Activated T-helper 17 cell treated with anti-CD3 and anti-CD28 coated beads, Interleukin-2, amount 50 U/mL, for 72 hours (primary cell): ENCODE measurements at places on chromosomes 2 and 18.

DNA sequence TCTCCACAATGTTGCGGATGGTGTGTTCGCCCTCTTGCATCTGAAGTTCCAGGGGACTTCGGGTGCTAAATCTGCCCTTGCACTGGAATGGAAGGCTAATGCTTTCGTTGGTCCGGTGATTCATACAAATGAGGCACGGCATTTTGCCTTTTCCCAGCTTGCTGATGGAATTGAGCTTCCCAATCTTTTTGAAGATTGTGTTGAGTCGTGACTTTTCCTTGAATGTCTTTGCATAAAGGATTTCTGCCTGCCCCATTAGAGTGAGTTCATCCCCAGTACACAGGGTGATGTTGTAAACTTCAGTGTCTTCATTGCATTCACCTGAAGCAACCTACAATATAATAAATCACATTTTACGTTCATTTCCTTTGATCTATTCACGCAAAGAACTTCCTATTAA, 98.0 kb downstream of the MEP1B start:
- no peak for ATAC-seq

GRCh38 chr2:134261398-134262131, 7.7 kb downstream of the MGAT5 start:
- ATAC-seq: peak; percentile 70

GRCh38 chr2:219124381-219125110, 36.1 kb downstream of the NHEJ1 start:
- ATAC-seq: peak; percentile 17

DNA sequence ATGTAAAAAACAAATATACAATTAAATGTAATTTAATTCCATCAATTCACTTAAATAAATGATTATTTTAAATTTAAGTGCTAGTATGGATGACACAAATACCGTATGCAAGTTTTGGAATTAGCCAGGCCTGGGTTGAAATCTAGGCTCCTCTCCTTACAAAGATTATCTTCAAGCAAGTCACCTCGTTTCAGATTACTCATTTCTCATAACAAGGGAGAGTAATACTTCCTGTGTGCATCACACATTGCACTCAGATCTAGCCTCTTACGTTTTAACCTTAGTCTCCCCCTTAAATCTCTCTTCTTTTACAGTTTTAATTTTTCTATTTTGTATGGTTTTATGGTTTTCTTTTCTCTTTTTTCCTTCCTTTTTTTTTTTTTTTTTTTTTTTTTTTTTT, 1475.9 kb upstream of the NXPH2 start:
- no peak for ATAC-seq

GRCh38 chr18:46702471-46702870, 45.5 kb upstream of the LOXHD1 start:
- ATAC-seq: no peak

GRCh38 chr2:45953376-45954027, 302.0 kb downstream of the PRKCE start:
- no peak for ATAC-seq

DNA sequence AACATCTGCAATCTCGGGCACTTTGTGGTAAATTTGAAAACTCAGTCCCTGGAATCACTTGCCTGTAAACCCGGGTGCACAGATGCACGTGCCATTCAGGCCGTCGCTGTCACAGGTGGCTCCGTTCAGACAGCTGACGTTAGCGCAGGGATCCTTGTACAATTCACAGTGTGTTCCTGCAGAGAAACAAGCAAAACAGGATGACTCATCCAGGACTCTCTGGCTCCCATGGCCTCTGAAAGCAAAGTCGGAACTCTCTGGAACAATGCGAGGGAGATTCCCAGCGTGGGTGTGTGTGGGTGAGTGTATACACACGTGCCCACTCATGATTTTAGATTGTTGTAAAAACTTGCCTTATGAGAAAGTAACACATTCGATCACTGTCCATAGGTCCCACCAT, 136.1 kb upstream of the PID1 start:
- ATAC-seq: no peak

- ATAC-seq: no peak
Measured at GRCh38 chr2:240112914-240113690, 23.0 kb downstream of the COPS9 start.

GRCh38 chr2:46269001-46269400, 28.2 kb upstream of the EPAS1 start:
- no peak for ATAC-seq

DNA sequence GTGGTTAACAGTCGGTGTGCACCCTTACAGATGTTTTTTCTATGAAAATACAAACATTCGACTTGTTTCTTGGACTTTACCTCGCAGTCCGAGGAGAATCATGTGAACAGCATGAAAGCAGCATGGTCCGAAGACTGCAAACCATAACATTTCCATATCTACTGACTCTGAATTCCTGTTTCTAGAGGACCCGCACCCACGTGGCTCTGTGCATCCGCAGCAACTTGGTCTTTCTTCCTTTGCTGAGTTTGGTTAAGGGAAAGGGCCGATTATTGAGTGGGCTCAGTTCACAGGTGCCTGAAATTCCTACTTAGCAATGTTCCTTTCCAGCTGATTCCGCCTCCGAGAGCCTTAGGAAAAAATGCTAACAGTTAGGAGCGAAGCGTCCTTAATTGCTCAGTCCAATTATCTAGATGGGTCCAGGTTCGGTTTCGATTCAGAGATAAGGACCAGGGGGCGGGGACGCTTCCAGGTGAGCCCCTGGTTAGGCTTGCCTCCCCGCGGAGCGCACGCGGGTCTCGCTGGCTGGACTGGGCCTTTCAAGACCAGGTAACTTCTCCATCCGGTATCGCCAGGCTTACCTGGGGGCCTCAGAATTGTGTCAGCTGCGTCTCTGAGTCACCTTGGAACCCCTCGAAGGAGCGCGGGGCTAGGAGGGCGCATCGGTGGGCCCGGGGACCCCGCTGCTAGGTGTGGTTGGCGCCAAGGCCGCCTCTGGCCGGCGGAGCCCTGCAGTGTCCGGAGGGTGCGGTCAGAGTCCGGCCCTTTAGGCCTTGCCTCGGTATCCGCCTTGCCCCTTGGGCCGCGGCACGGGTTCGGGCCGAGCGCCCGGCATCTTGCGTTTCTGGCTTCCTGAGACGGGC, 1.1 kb upstream of the B3GNT2 start:
- ATAC-seq: no peak

GRCh38 chr2:18186816-18187613, 308.5 kb downstream of the KCNS3 start:
- ATAC-seq: no peak

DNA sequence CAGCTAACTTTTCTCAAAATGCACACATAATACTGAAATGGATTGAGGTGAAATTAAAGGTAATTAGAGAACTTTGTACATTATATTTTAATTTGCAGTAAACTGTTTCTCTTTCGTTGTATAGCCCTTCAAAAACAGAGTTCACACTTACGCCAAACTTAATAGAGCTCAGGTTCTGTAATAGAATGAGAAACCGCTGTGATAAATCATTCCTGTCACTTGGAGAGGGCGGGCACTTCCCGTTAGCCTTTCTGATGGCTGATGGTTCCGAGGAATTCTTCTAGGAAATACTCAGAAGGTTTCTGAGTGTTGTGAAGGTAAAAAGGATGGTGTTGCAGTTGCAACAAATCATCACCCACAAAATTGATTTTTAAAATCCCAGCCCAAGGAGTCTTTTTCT, 155.8 kb upstream of the ALKAL2 start:
- ATAC-seq: no peak

- ATAC-seq: no peak
Measured at GRCh38 chr2:96499061-96499960, 5.8 kb downstream of the NEURL3 start.

DNA sequence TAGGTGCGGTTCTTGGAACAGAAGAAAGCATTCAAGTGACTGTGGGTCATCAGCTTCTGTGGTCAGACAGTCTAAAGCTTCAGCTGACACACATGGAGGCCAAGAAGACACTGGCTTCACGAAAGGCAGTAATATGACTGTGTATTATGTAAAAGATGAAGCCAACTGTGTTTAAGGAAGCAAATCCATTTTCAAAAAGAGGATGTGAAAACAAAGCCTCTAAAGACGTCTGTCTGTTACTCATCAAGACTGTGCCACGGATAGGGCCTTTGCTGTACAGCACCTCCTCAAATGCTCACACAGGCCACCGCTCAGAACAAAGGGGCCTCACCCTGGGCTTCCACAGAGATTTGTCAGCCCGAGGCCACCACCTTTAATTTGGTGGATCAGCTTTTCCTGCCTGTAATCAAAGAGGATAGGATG, 21.1 kb upstream of the TMEM163 start:
- no peak for ATAC-seq

DNA sequence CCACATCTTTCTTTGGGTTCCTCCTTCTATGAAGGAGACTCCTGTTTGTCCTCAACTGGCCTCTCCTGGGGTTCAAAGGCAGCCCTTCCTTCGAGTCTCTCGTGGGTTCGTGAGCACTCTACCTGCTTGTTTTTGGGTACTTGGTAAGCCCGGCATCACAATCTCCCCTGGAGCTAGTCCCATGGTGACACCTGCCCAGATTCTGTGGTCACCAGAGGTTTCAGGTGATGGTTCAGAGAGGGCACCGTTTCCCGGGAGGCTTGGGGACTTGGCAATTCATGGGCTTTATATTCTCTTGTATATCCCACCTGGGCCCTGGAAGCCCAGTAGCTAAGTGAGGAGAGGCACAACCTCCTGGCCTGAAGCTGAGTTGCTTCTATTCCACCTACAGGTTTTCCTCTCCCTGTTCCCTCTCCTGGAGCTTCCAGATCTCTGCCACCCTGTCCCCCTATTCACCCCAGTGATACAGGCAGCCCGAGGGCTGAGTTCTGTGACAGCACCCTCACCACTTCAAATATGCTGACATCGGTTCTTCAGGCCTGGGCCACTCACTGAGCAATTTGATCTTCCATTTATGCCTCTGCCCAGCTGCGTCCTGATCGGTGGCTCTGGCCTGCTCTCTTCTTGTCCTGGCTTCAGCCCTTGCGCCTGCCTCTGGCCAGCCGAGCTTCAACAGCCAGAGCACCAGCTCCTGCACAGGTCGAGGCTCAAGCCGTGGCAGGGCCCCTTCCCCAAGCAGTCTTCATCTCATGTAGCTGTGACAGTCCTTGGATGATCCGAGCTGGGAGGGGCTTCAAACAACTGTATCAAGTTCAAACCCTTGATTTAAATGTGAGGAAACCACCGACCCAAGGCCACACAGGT, 91.5 kb downstream of the MSH2 start:
- ATAC-seq: no peak

DNA sequence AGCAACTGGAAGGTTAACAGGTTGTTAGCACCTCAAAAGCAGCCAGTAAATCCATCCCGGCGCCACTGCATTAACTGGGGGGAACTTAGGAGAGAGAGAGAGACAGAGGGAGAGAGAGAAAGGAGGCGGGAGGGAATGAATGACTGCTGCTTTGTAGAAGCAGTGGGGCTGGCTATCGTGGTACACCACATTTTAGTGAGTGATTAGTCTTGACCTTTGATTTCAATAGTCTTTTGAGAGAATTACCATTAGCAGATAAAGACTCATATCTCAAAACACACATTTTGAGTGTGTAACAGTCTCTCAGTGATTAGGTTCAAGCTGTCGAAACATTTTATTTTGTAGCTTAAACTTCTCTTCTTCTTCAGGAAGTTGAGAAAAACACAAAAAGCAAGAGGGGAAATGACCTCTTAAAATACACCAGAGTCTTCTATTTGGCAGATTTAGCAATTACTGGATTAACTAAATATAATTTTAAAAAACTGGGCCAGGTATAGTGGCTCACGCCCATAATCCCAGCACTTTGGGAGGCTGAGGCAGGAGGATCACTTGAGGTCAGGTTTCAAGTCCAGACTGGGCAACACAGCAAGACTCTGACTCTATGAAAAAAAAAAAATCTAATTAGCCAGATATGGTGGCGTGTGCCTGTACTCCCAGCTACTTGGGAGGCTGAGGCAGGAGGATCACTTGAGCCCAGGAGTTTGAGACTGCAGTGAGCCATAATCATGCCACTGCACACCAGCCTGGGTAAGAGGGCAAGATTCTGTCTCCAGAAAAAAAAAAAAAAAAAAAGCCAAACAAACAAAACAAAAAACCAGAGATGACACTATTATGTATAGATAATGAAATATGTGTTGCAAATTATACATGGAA, 22.0 kb upstream of the PNO1 start:
- ATAC-seq: no peak

DNA sequence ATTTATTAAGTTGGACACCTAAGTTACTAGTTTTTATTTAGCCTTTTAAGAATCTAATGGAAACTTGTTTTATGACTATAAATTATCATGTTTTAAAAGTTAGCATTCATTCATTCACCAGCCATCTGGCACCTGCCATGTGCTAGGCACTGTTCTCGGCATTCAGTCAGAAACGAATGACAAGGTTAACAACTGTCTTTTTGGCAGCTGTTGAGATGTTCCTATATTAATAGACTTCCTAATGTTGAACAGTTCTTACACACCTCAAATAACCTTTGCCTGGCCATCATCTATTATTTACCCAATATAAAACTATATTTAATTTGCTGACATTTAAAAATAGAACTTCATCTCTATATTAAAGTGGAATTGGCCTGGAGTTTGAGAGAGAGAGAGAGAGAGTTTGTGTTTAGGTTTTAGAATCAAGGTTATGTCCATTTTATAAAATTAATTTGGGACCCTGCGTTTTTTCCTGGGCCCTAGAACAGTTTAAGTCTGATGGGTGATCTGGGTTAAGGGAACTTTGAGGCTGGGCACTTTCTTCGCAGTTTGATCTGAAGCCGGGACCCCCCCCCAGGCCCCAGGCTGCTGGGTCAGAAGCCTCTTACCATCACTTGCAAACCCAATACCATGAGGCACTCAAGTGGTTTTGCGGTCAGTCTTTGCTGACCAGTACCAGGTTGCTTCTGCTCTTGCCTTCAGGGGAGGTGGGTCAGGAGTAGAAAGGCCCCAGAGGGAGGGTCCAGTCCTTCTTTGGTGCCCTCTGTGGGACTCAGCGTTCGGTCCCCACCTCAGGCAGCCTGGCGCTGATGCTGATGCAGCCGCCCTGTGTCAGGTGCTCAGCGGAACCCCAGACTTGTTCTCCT, 48.3 kb upstream of the ASB1 start:
- no peak for ATAC-seq

DNA sequence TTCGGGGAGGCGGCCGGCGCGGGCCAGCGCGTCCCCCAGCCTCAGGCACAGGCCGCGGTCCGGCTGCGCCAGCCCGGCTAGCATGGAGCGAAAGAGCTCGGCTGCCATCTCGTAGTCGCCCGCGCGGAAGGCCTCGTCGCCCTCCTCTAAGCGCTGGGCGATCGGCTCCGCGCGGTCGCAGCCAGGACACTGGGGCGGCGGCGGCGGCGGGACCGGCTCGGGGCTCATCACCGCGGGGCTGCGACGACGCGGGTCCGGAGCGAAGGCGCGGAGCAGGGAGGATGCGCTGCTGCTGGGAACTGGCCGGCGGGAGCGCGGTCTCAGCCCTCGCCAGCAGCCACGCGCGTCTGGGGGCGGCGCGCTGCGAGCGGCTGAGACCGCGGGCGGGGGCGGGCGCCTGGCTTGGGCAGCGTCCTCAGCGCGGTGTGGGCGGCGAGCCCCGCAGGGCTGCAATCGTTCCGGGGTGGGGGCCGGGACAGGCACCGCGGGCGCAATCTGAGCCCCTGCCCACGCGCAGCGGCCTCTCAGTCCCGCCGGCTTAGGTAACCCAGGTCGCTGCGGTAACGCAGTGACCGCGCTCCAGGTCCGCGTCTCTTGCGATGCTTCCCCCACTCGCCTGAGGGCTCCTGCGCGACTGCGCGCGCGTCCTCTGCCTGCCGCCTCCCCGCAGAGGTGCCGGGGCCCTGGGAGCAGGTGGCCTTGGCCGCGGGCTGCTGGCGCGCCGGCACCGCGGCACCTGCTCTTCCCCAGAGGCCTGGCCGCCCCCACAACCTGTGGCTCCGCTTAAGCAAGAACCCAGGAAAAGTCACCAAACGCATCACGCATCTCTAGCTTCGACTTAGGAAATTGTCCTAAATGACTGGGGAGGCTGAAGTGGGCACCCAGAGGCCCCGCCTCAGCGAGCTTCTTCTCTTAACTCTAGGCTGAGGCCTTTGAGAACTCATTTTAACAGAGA, at the start of gene LONRF2:
LONRF2 (minus strand) TSS at position 636 of the 955 bp plus-strand sequence; CDS start at position 228, 408 bp downstream.
- ATAC-seq: no peak

- peak; percentile 58 for ATAC-seq
Measured at GRCh38 chr18:13217466-13217961, 1.0 kb upstream of the LDLRAD4 start.
